CD4-positive, CD25-positive, alpha-beta regulatory T cell (primary cell): ENCODE measurements at places on chromosomes 4 and X. TPM values are rescaled to one million over a fixed set of nuclear protein-coding genes. Genes with fewer than 3 reads are reported as not detected.
A peak's percentile ranks its signal among the peaks of the same experiment; 100 is the strongest.

DNA sequence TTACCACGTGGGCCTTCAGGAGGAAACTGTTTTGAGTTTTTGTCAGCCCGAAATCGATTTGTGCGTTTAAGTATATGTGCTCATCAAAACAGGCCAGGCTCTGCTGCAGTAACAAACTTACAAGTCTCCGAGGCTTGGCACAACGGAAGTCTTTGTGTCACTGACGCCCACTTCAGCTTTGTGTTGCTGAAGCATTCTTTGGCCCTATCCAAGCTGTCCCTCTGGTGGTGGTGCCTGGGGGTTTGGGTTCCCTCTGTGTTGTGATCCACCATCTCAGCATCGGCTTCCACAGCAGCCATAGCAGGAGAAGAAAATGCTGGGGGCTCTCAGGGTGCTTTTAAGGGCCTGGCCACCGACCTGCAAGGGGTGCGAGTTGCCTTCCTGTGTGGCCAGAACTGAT is 176.4 kb downstream of the PTTG2 start:
- DNase-seq: no peak
- H3K4me3 ChIP-seq: no peak overlapping the region
- peaks cover 38% of the 10 kb centered on the region for H3K36me3 ChIP-seq
- no peak overlapping the region for H3K27ac ChIP-seq
- H3K4me1 ChIP-seq: peaks cover 19% of the 10 kb centered on the region

- H3K4me3 ChIP-seq: no peak overlapping the region
- no peaks in the 10 kb centered on the region for H3K27me3 ChIP-seq
- DNase-seq: no peak
- no peaks in the 10 kb centered on the region for H3K4me1 ChIP-seq
Measured at GRCh38 chr4:181150191-181150590, 1093.0 kb upstream of the TENM3 start.

DNA sequence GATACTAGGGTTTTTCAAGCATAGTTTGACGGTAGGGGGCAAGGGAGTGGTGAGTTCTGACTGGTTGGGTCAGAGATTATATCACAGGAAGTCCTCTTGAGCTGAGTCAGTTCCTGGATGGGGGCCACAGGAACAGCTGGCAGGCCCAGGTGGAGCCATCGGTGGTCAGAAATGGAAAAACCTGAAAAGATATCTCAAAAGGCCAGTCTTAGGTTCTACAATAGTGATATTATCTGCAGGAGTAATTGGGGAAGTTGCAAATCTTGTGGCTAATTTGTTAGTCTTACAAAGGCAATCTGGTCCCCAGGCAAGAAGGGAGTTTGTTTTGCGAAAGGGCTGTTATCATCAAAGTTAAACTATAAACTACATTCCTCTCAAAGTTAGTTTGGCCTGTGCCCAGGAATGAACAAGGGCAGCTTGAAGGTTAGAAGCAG is 159.3 kb downstream of the PTCHD1 start:
- no peaks in the 10 kb centered on the region for H3K36me3 ChIP-seq
- H3K4me3 ChIP-seq: no peak overlapping the region
- H3K27ac ChIP-seq: no peak overlapping the region
- no peak for DNase-seq
- no peaks in the 10 kb centered on the region for H3K27me3 ChIP-seq

DNA sequence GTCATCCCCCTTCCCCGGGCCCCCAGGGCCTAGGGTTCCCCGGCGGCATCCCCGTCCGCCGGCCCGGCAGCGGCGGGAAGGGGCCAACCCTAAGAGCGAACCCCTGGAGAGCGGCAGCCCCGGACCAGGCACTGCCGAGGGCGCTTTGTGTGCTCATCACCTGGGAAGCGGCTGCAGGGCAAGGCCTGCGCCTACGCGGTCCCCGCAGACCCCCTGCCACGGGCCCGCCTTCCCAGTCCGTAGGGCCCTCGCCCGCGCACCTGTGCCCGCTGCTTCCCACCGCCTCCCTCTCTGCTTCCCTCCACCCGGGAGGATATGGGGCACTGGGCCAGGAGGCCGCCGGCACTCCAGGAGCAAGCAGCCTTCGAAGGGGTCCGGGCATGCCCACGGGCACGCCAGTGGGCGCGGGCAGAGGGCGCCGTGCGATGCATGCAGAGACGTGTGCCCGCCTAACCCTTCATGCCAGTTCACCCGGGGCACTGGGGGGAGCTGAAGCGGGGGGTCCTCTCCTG is 2.6 kb downstream of the FLNA start:
- peaks cover 59% of the 10 kb centered on the region for H3K4me1 ChIP-seq
- peaks cover 5% of the 10 kb centered on the region for H3K36me3 ChIP-seq
- DNase-seq: no peak
- H3K27ac ChIP-seq: peak overlapping the region; percentile 92

- no peaks in the 10 kb centered on the region for H3K4me1 ChIP-seq
- no peak within 1 kb of the TSS for H3K4me3 ChIP-seq
- no peaks in the 10 kb centered on the region for H3K27me3 ChIP-seq
- H3K27ac ChIP-seq: no peak within 1 kb of the TSS
- H3K36me3 ChIP-seq: no peaks in the 10 kb centered on the region
Measured at GRCh38 chrX:19514791-19515614, at the start of gene MAP3K15. Gene MAP3K15 (minus strand): TSS chrX:19515508. CDS start chrX:19515261, 247 bp downstream.

GRCh38 chrX:9604111-9604907 is 139.5 kb downstream of the TBL1X start:
- H3K36me3 ChIP-seq: no peaks in the 10 kb centered on the region
- no peak overlapping the region for H3K4me3 ChIP-seq
- no peaks in the 10 kb centered on the region for H3K4me1 ChIP-seq
- no peak for DNase-seq
- no peaks in the 10 kb centered on the region for H3K27me3 ChIP-seq

- H3K4me3 ChIP-seq: no peak overlapping the region
- no peak overlapping the region for H3K27ac ChIP-seq
- no peaks in the 10 kb centered on the region for H3K4me1 ChIP-seq
- no peaks in the 10 kb centered on the region for H3K36me3 ChIP-seq
- no peak for DNase-seq
Measured at GRCh38 chr4:121651597-121651996, 45.2 kb downstream of the ANXA5 start.

DNA sequence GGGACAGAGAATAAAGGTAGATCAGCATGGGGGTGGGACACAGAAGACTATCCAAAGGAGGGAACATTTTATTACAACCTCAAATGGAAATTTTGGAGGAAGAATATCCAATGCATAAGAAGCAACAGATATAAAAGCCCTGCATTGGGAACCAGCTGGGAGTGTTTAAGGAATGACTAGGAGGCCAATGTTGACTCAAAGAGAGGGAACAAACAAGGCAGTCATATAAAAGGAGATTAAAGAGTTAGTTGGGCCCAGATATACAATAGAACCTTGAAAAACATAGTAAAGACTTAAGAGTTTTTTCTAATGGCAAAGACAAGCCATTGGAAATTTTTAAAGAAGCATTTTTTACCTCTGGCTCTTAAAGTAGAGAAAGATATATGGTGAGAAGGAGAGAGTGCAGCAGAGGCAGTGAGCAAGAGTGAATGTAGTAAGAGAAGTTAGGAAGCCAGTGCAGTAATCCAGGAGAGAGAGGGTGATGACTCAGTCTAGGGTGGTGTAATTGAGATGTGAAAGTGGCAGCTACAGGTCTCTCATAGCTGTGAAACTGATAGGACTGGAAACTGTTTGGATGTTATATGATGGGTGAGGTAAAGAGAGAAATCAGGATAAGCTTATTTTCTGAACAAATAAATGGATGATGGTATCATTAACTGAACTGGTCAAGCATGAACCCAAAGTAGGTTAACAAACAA is 182.2 kb upstream of the ATOH1 start:
- no peak overlapping the region for H3K4me3 ChIP-seq
- H3K27ac ChIP-seq: no peak overlapping the region
- H3K4me1 ChIP-seq: no peaks in the 10 kb centered on the region

DNA sequence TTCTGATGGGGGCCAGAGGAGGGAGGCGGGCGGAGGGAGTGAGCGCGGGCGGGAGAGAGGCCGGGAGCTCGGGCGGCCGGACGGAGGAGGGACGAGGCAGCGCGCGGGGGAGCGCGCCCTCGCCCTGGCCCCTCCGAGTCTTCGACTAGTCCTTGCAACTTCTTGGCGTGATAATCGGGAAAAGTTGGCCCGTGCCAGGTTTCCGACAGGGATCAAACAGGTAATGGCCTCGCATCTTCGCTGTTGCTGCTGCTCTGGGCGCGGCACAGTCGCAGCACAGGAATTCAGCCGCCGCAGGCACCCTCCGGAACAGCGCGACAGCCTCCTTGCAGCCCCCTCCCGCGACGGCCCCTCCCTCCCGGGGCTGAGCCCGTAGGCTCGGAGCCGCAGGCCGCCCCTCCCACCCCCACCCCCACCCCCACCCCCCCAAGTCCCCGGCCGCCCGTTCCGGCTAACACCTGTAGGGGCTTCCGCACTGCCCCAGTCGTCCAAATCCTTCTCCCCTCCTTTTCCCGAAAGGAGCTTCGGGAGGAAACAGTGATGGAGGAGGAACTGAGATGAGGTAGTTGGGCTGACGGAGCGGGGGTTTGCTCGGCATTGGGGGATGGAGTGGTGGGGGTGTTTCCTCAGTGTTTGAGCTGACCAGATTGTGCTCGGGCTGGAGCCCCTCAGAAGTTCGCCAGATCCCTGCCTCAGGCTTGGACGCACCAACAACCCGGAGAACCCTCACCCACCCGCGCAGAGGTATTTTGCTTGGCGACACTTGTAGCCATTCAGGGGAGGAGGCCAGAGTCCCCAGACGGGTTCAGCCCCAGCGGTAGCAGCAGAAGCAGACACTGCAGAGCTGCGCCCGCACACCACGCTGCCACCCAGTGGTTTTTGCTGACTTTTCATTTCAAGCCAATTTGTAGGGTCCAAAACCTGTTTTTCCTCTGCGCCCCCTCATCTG is at the start of gene FGF13:
FGF13 (minus strand) TSS at position 319 of the 949 bp plus-strand sequence. CDS start 714 bp downstream, outside the sequence.
- DNase-seq: no peak
- no peaks in the 10 kb centered on the region for H3K4me1 ChIP-seq
- no peak within 1 kb of the TSS for H3K4me3 ChIP-seq
- H3K27ac ChIP-seq: no peak within 1 kb of the TSS
- H3K27me3 ChIP-seq: no peaks in the 10 kb centered on the region
- H3K36me3 ChIP-seq: no peaks in the 10 kb centered on the region

GRCh38 chr4:38099908-38100407 is 139.8 kb downstream of the PTTG2 start:
- no peak overlapping the region for H3K27ac ChIP-seq
- H3K4me3 ChIP-seq: no peak overlapping the region
- no peaks in the 10 kb centered on the region for H3K4me1 ChIP-seq

- no peak for DNase-seq
- no peaks in the 10 kb centered on the region for H3K36me3 ChIP-seq
- no peak overlapping the region for H3K27ac ChIP-seq
- H3K4me1 ChIP-seq: no peaks in the 10 kb centered on the region
- H3K4me3 ChIP-seq: no peak overlapping the region
Measured at GRCh38 chr4:180637616-180638015, 1605.6 kb upstream of the TENM3 start.

- no peak for DNase-seq
- H3K36me3 ChIP-seq: no peaks in the 10 kb centered on the region
- H3K4me1 ChIP-seq: no peaks in the 10 kb centered on the region
- no peak overlapping the region for H3K27ac ChIP-seq
- H3K4me3 ChIP-seq: no peak overlapping the region
- H3K27me3 ChIP-seq: no peaks in the 10 kb centered on the region
Measured at GRCh38 chr4:171718665-171719064, 94.5 kb upstream of the GALNTL6 start.

DNA sequence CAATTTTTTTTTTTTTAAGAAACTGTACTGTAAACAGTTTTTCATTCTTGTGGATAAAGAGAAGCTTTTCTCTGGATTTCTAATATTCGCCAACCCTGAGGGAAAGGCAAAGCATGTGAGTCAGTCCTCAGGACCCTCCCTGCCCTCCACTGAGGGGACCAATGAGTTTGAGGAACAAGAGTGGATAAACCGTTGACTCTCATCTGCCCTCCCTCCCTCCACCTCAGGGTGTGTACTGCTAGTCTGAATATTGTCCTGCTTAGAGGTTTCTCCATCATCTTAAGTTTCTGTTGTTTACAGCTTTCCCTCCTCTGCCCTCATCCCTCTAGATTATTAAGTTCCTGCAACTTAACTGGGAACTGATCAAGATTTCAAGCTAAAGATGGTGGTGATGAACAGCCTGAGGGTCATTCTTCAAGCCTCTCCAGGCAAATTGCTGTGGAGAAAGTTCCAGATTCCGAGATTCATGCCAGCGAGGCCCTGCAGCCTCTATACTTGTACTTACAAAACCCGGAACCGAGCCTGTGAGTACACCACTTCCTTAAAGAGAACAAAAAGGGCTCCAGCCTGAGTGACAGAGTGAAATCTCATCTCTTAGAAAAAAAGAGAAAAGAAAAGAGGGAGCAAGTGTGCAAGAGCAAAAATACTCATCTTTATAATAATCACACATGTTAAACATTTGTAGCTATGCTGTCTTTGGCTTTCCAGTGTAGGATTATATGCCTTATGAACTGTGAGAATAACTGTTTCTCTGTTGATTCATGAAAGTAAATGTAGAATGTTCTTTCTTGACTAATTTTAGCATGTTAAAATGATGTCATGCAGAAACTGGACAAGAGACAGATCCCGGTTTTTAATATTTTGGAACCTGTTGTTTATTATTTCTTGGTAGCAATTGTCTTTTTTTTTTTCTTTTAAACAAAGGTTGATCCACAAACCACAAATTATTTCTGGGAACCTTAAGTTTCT is 11.9 kb downstream of the CA5B start:
- peak overlapping the region; percentile 68 for H3K4me3 ChIP-seq
- no peaks in the 10 kb centered on the region for H3K36me3 ChIP-seq
- H3K27me3 ChIP-seq: no peaks in the 10 kb centered on the region

- H3K27ac ChIP-seq: no peak overlapping the region
- no peaks in the 10 kb centered on the region for H3K4me1 ChIP-seq
- H3K27me3 ChIP-seq: peaks cover 2% of the 10 kb centered on the region
- DNase-seq: no peak
- no peak overlapping the region for H3K4me3 ChIP-seq
Measured at GRCh38 chr4:168796362-168797106, 213.5 kb downstream of the CBR4 start.

DNA sequence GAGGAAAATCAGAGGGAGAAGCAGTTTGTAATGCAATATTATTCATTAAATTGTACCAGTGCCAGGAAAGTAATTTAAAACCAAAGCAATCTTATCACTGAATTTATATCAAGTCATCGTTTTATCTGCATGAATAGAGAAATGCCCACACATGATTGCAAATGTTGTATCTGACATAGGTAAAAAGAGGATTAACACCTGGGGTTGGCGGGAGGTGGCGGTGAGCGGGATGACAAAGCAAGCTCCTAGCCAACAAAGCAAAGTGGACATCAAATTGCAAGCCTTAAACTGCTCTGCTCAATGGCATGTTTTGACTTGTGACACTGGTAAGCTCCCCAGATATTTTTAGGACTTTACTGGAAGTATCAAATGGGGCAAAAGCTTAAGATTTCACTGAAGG is 16.4 kb downstream of the HPGD start:
- H3K4me3 ChIP-seq: no peak overlapping the region
- peaks cover 20% of the 10 kb centered on the region for H3K36me3 ChIP-seq
- H3K27me3 ChIP-seq: no peaks in the 10 kb centered on the region
- H3K27ac ChIP-seq: no peak overlapping the region
- no peak for DNase-seq
- no peaks in the 10 kb centered on the region for H3K4me1 ChIP-seq

- H3K27me3 ChIP-seq: no peaks in the 10 kb centered on the region
- no peak overlapping the region for H3K27ac ChIP-seq
- DNase-seq: no peak
- no peaks in the 10 kb centered on the region for H3K36me3 ChIP-seq
Measured at GRCh38 chr4:93084599-93085305, 743.8 kb upstream of the ATOH1 start.

The POLN gene
- total RNA-seq: 4.9 TPM

The FABP2 gene
- not detected for total RNA-seq

The KCTD8 gene
- not detected for total RNA-seq

The ARL9 gene
- total RNA-seq: not detected

The SSX4B gene
- not detected for total RNA-seq

The PYURF gene
- 42.6 TPM for total RNA-seq

The CSN1S1 gene
- not detected for total RNA-seq

The SMAD1 gene
- total RNA-seq: 3.7 TPM

The BTK gene
- total RNA-seq: 2.7 TPM

The FAM184B gene
- not detected for total RNA-seq

The ADGRG4 gene
- not detected for total RNA-seq

The TMPRSS11E gene
- total RNA-seq: not detected
